CD4-positive, alpha-beta T cell (primary cell): ENCODE measurements at places on chromosomes 2 and 18. TPM values are rescaled to one million over a fixed set of nuclear protein-coding genes. Genes with fewer than 3 reads are reported as not detected.

The SKOR2 gene
- not detected for total RNA-seq

The COL6A3 gene
- total RNA-seq, result 1.3 TPM

The LIPT1 gene
- total RNA-seq, result 12.5 TPM

The PUS10 gene
- 2.0 TPM for total RNA-seq

The PAX8 gene
- total RNA-seq, result 0.52 TPM

The CHRND gene
- not detected for total RNA-seq

The ZNF519 gene
- 10.4 TPM for total RNA-seq

The CXCR1 gene
- total RNA-seq, result 0.08 TPM

The TEKT4 gene
- not detected for total RNA-seq

The SERPINB12 gene
- not detected for total RNA-seq

The ANTXR1 gene
- not detected for total RNA-seq

The ERBB4 gene
- not detected for total RNA-seq

DNA sequence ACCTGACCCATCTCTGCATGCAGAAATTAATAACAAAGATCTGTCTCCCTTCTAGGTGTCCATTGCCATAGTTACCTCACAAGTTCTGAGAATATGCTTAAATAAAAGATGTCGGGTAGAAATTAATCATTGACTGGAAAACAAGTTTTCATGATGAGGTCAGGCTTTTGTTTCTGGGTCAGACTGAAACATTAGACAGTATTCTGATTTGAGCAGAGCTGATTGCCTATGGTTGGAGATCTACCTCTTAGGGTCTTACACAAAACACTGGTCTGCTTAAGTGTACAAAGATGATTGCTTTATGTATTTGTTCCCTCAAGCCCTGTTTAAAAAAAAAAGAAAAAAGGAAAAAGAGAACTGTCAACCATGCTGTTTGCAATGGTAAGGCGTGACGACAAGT lies 956.4 kb downstream of the CPS1 start:
- H3K4me1 ChIP-seq, result no peaks in the 10 kb centered on the region
- DNase-seq, result no peak
- no peak overlapping the region for H3K4me3 ChIP-seq

DNA sequence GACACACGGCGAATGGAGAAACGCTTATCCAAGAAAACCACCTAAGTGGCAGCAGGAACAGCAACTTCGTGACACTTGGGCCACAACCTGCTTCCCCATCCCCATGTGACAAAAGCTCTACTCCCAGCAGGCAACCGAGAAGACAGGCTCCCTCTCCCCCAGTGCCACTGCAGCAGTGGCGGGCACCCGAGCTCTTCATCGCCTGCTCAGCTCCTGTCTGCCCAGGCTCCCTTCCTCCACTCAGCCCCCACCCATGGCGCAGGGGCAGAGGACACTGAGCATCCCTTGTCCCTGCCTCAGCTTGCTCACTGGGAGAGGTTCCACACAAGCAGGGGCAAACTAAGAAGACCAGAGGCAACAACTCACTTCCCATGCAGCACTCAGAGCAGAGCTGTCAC lies 22.9 kb downstream of the SLC66A2 start:
- H3K27ac ChIP-seq, result no peak overlapping the region
- H3K4me1 ChIP-seq, result peaks cover 3% of the 10 kb centered on the region
- no peaks in the 10 kb centered on the region for H3K27me3 ChIP-seq
- DNase-seq, result no peak
- H3K36me3 ChIP-seq, result peaks cover 33% of the 10 kb centered on the region
- no peak overlapping the region for H3K4me3 ChIP-seq

GRCh38 chr2:52128081-52128480 lies 1096.1 kb upstream of the NRXN1 start:
- no peaks in the 10 kb centered on the region for H3K36me3 ChIP-seq
- no peaks in the 10 kb centered on the region for H3K27me3 ChIP-seq
- no peaks in the 10 kb centered on the region for H3K4me1 ChIP-seq
- H3K27ac ChIP-seq, result no peak overlapping the region
- no peak overlapping the region for H3K4me3 ChIP-seq

DNA sequence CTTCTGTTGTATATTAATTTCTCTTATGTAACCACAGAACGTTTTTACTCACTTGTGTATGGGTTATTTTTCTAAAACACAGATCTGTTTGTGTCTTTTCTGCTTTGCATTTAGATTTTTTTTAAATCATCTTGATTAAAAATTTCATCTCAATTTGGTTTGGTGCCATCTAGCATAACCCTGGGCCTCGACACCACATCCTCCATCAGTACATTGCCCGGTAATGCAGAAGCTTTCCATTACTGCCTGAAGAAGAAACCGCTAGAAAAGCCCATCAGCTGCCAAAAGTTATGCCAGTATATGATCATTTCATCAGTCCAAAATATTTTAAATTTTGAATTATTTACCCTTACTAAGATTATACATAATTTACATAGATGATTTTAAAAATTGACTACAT lies 26.2 kb downstream of the MAPRE2 start:
- H3K27me3 ChIP-seq, result no peaks in the 10 kb centered on the region
- DNase-seq, result no peak
- peaks cover 22% of the 10 kb centered on the region for H3K36me3 ChIP-seq
- H3K4me3 ChIP-seq, result no peak overlapping the region

GRCh38 chr2:69836316-69836715 lies 6.9 kb downstream of the GMCL1 start:
- no peaks in the 10 kb centered on the region for H3K27me3 ChIP-seq
- peaks cover 28% of the 10 kb centered on the region for H3K36me3 ChIP-seq

GRCh38 chr2:190318931-190319554 lies 583 bp downstream of the HIBCH start:
- peak overlapping the region; percentile 91 for H3K27ac ChIP-seq
- no peaks in the 10 kb centered on the region for H3K27me3 ChIP-seq
- peaks cover 28% of the 10 kb centered on the region for H3K4me1 ChIP-seq
- peak; percentile 10 for DNase-seq
- peaks cover 6% of the 10 kb centered on the region for H3K36me3 ChIP-seq
- H3K4me3 ChIP-seq, result peak overlapping the region; percentile 87

GRCh38 chr2:102698369-102699111 lies 63.3 kb upstream of the TMEM182 start:
- no peaks in the 10 kb centered on the region for H3K4me1 ChIP-seq
- DNase-seq, result no peak
- H3K27ac ChIP-seq, result no peak overlapping the region
- no peaks in the 10 kb centered on the region for H3K36me3 ChIP-seq
- no peaks in the 10 kb centered on the region for H3K27me3 ChIP-seq

DNA sequence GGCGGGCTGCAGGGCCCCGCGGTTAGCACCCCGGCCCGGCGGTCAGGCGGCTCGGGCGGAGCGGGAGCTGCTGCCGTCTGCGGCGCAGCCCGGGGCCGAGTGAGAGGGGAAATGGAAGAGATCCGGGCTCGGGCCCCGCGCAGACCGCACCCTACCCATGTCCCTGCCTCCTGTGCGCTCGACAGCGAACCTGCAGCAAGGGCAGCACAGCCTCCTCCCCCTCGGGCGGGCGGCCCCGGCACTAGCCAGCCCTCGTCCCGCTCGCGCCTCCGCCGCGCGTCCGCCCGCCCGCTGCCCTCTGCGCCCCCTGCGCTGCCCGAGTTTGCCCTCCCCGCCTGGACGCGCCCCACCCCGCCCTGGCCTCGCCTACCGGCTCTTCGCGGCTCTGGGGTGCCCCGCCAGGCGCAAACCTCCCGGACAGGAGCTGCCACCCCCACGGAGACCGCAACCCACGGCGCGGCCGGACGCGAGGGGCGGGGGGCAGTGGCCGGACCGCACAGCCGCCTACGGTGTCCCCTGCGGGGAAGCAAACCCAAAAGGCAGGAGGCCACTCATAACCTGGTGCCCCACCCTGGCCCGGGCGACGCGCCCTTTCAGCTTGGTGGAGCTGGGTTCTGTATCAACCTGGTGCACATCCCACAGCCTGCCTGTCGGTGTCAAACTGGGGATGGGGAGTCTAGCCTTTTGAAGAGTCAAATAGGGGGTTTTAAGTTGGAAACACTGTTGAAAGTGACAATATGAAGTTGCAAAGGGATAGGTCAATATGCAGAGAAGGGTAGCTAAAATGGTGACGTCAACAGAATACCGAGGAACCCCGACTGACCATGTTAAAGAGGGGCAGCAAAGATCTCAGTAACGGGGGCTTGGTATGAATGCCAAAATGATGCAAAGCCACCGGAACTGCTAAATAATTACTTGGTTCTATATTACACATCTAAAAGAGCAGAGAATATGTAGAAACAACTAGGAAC lies at the start of gene IHH:
IHH (minus strand) TSS at position 101 of the 971 bp plus-strand sequence. CDS start 454 bp downstream, outside the sequence.
- H3K36me3 ChIP-seq, result no peaks in the 10 kb centered on the region
- no peak for DNase-seq
- H3K4me3 ChIP-seq, result no peak within 1 kb of the TSS
- no peak within 1 kb of the TSS for H3K27ac ChIP-seq
- H3K27me3 ChIP-seq, result peaks cover 67% of the 10 kb centered on the region

GRCh38 chr2:176399074-176399598 lies 129.9 kb downstream of the MTX2 start:
- no peak overlapping the region for H3K4me3 ChIP-seq
- H3K27ac ChIP-seq, result no peak overlapping the region
- H3K36me3 ChIP-seq, result no peaks in the 10 kb centered on the region

GRCh38 chr2:240789051-240789453 lies 31.0 kb downstream of the KIF1A start:
- peaks cover 2% of the 10 kb centered on the region for H3K27me3 ChIP-seq
- DNase-seq, result no peak
- H3K27ac ChIP-seq, result no peak overlapping the region
- H3K4me1 ChIP-seq, result no peaks in the 10 kb centered on the region
- no peaks in the 10 kb centered on the region for H3K36me3 ChIP-seq

DNA sequence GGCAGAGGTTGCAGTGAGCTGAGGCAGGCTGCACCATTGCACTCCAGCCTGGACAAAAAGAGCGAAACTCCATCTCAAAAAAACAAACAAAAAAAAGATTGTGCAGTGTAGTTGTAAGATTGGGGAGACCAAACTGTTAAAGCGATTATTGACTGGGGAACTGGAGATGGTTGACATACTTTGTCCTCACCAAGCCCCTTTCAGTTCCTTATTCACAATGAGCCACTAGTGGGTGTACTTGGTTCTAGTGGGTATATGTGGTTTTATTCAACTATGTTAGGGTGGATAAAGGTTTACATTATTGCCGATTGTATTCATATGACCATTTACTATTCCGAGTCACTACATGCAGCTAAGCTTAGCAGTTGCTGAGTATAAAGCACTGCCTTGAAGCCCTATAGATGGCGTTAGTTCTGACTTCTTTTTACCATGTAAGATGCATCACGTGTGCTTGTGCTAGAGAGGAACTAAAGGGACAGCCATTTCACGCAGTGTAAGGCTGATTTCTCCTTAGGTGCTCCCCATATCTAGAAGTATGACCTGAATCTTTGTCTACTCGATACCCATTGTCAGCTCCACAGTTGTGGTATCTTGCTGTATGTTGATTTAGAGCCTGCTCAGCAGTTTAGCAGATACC lies 12.1 kb downstream of the EIF4E2 start:
- DNase-seq, result no peak
- H3K4me3 ChIP-seq, result no peak overlapping the region

- no peak overlapping the region for H3K27ac ChIP-seq
- peaks cover 9% of the 10 kb centered on the region for H3K4me1 ChIP-seq
- peaks cover 1% of the 10 kb centered on the region for H3K36me3 ChIP-seq
- H3K4me3 ChIP-seq, result no peak overlapping the region
- no peaks in the 10 kb centered on the region for H3K27me3 ChIP-seq
Observed at GRCh38 chr18:76979111-76979751, 153.4 kb downstream of the MBP start.

DNA sequence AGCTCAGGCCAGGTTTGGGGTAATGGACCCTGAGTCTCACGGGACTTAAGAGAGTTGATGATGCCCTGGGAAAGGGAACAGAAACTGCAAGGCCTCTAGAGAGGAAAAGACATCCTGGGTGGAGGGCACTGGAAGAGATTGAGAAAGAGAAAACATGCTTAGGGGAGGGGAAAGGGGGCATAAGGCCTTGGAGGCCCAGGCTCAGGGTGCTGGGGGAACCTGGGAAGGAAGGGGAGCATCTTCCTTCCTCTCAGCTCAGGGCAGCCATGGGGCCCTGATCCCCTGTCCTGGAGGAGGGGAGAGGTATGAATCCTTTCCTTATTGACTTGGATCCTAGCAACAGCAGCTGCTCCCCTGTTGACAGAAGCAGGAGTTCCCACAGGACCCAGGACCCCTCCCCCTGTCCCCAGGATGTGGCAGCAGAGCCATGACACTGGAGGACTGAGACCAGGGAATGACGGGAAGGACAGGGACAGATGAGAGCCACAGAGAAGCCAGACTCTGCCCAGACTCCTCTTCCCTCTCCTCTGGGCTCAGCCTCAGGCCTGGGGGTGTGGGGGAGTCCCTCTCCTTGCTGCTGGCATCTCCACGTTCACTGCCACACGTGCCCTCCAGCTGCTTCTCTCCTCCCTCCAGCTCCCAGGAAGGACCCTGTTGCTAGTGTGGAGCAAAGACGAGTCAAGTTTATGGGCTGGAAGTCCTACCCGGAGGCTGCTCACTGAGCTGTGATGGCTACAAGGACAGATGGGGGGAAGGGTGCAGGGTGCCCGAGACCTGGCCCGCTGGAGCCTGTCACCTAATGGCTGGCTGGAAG lies 815 bp downstream of the GPBAR1 start:
- peaks cover 38% of the 10 kb centered on the region for H3K4me1 ChIP-seq
- no peak overlapping the region for H3K4me3 ChIP-seq
- no peaks in the 10 kb centered on the region for H3K27me3 ChIP-seq
- H3K27ac ChIP-seq, result no peak overlapping the region
- DNase-seq, result no peak

GRCh38 chr18:13397504-13398163 lies 179.1 kb downstream of the LDLRAD4 start:
- no peak overlapping the region for H3K27ac ChIP-seq
- peaks cover 20% of the 10 kb centered on the region for H3K4me1 ChIP-seq
- no peak for DNase-seq
- H3K27me3 ChIP-seq, result no peaks in the 10 kb centered on the region
- peaks cover 6% of the 10 kb centered on the region for H3K36me3 ChIP-seq
- H3K4me3 ChIP-seq, result no peak overlapping the region

- no peaks in the 10 kb centered on the region for H3K36me3 ChIP-seq
- H3K27ac ChIP-seq, result no peak overlapping the region
- no peak overlapping the region for H3K4me3 ChIP-seq
- no peak for DNase-seq
Observed at GRCh38 chr2:226660526-226660925, 139.1 kb downstream of the IRS1 start.

GRCh38 chr2:108623616-108624015 lies 89.3 kb downstream of the LIMS1 start:
- peak overlapping the region; percentile 65 for H3K4me3 ChIP-seq
- DNase-seq, result no peak
- peaks cover 48% of the 10 kb centered on the region for H3K4me1 ChIP-seq
- peak overlapping the region; percentile 29 for H3K27ac ChIP-seq
- H3K36me3 ChIP-seq, result no peaks in the 10 kb centered on the region

- no peak overlapping the region for H3K4me3 ChIP-seq
- no peaks in the 10 kb centered on the region for H3K27me3 ChIP-seq
- H3K27ac ChIP-seq, result no peak overlapping the region
- no peaks in the 10 kb centered on the region for H3K36me3 ChIP-seq
- H3K4me1 ChIP-seq, result no peaks in the 10 kb centered on the region
Observed at GRCh38 chr2:155062922-155063258, 364.4 kb downstream of the KCNJ3 start.

GRCh38 chr2:147068071-147068470 lies 776.8 kb upstream of the ACVR2A start:
- no peak for DNase-seq
- H3K4me1 ChIP-seq, result no peaks in the 10 kb centered on the region
- no peak overlapping the region for H3K27ac ChIP-seq
- no peaks in the 10 kb centered on the region for H3K27me3 ChIP-seq
